ENCODE measurements at places on chromosomes 13 and 19.

DNA sequence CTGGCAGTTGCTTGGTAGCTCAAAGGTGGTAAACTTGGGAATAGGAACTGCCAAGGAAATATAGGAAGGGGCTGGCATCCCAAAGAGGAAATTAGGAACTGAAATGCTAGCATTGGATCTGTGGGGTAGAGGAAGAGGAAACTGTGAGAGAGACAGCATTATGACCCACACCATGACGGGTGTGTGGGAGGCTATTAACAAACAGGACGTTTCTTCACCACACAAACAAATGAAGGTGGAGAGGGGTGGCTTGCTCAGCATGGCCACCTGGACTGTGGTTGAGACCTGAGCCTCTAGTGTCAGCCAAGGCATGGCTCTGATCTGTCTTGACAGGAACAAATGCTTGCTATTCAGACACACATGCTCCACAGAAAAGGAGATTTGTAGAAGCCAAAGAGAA, 178.2 kb downstream of the B3GLCT start:
- no peak for DNase-seq

DNA sequence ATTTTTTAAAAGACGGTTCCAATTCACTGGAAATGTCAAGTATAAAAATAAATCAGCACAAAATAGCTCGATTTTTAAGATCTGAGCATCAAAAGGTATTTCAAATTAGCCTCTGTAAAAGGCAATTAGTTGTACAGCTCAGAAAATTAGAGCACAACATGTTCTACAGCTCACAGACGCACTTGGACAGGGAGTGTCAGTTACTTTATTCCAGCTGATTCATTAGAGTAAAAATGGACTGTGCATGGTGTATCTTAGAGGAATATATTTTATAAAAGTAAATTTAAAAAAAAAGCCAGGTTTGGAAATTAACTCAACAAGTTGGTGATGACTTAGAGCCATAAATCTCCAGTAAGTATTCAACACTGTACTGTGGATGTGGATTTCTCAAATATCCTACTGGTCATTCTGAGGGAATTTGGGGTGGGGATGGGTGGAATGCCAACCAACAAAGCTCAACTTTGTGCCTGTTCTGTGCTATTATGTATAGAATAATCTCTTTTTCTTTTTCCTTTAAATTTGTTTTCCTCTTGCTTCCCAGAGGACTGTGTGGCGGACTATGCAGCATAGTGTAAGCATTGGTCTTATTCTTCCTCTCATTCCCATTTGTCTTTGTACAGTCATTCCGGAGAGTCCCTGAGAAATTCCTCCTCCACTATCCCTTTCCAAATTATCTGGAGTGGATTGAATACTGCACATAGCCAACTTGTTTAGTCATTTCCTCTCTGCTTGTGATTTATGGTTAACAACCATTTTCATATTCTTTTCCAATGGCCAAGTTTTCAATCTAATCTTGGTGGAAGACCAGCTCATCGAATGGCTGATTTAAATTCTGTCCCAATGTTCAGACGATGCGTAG, 169.3 kb downstream of the DCT start:
- no peak for DNase-seq

DNA sequence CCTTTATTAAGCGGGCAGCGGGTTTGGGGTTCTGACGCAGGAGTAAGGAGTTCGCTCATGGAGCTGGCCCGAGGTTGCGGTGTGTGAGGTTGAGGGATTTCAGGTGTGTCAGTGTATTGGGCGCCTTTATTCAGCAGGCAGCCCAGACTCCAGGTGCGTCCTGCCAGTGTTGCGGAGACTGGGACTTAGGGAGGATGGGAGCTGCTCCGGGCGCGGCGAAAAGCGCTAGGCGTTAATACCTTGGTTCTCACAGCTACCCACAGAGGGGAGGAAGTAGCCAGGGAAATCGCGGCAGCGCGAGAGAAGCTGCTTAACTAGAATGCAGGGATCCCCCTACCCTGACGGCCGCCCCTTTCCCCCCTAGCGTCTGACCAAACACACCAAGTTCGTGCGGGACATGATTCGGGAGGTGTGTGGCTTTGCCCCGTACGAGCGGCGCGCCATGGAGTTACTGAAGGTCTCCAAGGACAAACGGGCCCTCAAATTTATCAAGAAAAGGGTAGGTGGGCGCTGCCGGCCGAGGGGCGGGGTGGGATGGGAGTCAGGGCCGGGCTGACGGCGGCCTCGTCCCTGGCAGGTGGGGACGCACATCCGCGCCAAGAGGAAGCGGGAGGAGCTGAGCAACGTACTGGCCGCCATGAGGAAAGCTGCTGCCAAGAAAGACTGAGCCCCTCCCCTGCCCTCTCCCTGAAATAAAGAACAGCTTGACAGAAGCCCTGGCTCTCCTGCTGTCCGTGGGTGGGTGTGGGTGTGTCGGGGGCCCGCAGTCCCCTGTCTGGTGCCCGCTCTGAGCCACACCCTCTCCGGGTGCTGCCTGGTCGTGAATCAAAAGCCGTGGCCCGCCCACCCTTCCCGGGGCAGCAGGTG, 1.1 kb downstream of the RPL36 start:
- peak; percentile 61 for DNase-seq

- DNase-seq, result no peak
These were observed 259.9 kb downstream of the FOXO1 start for GRCh38 chr13:40406405-40407120.

- DNase-seq, result peak; percentile 58
These were observed 66.0 kb downstream of the TEX26 start for GRCh38 chr13:30998136-30999088.

DNA sequence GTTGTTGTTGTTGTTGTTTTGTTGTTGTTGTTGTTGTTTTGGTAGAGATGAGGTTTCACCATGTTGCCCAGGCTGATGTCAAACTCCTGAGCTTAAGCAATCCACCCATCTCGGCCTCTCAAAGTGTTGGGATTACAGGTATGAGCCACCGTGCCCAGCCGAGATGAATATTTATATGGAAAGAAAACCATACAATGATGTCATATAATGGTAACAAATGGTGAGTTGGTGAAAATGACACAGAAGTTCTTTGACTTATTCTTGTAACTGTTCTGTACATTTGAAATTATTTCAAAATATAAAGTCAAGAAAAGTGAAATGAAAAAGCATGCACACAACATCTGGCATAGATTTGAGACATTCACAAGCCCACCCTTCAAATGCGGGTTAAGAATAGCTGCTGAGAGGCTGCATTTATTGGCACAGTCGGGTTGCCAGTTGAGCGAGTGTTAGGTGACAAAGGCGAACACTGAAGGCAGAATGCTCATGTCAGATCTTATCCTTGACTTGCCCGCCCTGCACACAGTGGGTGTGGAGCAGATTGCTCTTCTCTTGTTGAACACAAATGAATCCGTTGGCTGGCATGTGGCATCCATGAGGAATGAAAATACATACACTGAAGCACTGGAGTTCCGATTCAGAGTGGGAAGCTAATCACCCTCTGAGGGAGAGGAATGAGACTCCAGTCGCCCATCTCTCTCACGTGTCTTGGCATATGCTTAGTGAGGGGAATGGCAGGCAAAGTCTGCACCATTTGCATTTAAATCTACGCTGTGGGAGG, 15.8 kb upstream of the UBE2S start:
- no peak for DNase-seq

- DNase-seq, result no peak
These were observed 8.4 kb upstream of the RPS15 start for GRCh38 chr19:1429750-1430149.

DNA sequence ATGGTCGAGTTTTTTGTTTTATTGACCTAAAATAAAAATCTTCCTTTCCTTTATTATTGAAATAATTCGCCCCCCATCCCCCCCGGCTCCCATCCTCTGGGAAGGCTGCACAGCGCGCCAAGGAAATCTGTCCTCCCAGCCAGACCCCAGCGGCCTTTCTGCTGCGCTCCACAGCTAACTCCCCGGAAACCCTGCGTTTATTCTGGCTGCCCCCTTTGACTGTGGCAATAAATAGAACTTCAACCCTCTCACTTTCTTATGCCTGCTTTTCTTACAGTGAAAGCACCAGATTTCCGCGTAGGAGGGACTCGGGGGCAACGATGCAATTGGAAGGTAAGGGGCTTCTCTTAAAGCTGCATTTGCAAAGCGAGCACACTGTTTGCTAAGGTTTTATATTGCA, 9.7 kb upstream of the C19orf12 start:
- no peak for DNase-seq

- DNase-seq, result no peak
These were observed 109.3 kb downstream of the KDM4B start for GRCh38 chr19:5078182-5078581.

GRCh38 chr13:100361504-100361903, 227.1 kb downstream of the GGACT start:
- DNase-seq, result no peak

DNA sequence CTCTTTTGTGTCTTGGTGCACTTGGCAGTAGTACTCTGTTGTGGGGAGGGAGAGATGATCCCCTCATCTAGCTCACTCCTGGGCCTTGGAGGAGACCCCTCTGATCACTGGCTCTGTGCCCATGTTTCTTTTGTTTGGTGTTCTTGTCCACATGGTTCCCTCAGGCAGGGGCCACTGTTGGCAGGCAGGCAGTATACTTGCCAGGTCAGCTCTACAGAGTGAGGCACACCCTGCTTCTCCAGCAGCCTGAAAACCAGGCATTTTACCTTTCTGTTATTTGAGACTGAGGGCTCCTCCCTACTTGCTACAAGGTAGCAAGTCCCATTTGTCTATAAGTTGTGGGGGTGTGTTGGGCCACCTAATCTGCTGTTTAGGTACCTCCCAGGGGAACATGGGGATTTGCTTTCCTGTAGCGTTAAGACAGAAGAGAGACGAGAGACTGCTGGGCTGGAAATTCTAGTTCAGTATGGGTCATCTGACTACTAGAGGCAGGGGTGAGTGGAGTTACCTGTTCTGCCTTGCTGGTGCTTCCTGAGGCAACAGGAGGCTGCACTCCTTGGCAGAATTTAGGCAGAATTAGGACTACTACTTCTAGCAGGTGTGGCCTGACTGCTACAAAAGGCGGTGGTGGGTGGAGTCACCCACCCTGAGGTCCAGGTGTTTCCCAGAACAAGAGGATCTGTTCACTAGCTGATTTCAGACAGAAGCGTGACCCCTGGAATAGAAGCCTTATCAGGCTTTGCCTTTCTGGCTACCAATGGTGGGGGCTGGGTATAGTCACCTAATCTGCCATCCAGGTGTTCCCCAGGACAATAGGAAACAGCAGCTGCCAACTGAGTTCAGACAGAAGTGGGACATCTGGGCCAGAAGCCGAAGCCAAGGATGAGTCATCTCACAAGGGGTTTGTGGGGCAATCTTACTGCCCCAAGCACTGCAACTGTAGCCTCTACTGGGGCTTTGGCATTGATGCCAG, 843.0 kb upstream of the ATXN8OS start:
- DNase-seq, result peak; percentile 54

DNA sequence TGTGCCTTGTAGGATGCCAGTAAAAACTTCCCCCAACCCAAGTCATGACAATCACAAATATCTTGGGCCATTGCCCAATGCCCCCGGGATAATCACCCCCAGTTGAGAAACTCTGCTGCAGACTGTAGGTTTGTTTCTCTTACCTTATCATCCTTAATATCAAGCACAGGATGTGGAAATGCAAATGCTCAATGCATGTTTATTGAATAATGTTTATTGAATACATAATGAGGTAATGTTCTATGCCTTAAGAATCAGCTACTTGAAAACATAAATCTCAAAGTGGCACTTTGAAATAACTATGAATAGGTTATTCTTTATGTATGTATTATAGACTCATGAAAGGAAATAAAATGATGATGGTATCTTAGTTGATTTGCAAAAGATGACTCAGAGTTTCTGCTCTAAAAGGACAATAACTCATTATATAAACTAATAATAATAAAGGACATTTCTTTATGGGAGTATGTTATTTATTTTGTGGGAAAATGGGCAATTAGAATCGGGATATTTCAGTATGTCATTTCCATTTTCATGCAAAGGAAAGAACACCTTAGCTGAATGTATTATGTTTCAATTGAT, 414.2 kb downstream of the EFNB2 start:
- DNase-seq, result no peak

- peak; percentile 30 for DNase-seq
These were observed 1.1 kb downstream of the NAA16 start for GRCh38 chr13:41312176-41312500.

DNA sequence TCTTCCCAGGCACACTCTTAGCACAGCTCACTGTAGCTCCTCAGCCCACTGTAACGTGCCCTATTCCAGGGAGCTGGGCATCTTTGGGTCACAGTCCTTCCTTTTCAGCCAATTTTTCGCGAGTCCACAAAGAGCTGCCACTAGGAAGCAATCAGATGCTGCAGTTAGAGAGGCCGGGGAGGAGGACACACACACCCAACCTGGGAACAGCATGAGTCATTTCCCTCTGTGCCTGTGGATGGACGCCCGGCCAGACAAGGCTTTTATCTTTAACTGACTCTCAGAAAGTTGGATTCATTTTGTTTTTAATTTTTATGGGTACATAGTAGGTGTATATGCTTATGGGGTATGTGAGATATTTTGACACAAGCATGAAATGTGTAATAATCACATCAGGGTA, 918.6 kb downstream of the UQCRFS1 start:
- DNase-seq, result no peak

DNA sequence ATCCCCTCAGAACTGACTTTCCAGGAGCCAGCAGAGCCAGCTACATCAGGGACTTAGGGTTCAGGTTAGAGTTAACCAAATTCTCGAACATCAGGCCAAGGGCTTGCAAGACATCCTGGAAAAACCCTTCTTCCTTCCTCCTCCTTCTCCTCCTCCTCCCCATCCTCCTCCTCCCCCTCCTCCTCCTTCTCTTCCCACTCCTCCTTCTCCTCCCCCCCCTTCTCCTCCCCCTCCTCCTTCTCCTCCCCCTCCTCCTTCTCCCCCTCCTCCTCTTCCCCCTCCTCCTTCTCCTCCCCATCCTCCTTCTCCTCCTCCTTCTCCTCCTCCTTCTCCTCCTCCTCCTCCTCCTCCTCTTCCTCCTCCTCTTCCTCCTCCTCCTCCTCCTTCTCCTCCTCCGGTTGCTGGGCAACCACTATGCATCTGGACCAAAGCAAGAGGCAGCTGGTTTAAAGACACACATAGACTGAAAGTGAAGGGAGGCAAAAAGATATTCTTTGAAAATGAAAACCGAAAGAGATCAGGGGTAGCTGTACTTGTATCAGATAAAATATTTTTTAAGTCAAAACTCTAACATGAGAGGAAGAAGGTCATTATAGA, 5.9 kb upstream of the CCL25 start:
- no peak for DNase-seq

- no peak for DNase-seq
These were observed 165.6 kb downstream of the EFNB2 start for GRCh38 chr13:106369858-106370257.

- DNase-seq, result no peak
These were observed 316.4 kb downstream of the TEX29 start for GRCh38 chr13:111636804-111637203.

- DNase-seq, result no peak
These were observed 6.3 kb downstream of the PLEKHF1 start for GRCh38 chr19:29671393-29672160.

- peak; percentile 80 for DNase-seq
These were observed 98.6 kb downstream of the IRS2 start for GRCh38 chr13:109687559-109688448.
